ENCODE measurements at places on chromosomes 5 and 9.

GRCh38 chr9:4780651-4781050 lies 12.1 kb upstream of the RCL1 start:
- no peak for DNase-seq

- no peak for DNase-seq
Measured at GRCh38 chr9:109907810-109908458, 127.9 kb downstream of the PALM2AKAP2 start.

GRCh38 chr9:101536938-101537337 lies 3.3 kb downstream of the RNF20 start:
- no peak for DNase-seq

GRCh38 chr5:168654211-168654721 lies 75.1 kb upstream of the PANK3 start:
- DNase-seq = no peak

DNA sequence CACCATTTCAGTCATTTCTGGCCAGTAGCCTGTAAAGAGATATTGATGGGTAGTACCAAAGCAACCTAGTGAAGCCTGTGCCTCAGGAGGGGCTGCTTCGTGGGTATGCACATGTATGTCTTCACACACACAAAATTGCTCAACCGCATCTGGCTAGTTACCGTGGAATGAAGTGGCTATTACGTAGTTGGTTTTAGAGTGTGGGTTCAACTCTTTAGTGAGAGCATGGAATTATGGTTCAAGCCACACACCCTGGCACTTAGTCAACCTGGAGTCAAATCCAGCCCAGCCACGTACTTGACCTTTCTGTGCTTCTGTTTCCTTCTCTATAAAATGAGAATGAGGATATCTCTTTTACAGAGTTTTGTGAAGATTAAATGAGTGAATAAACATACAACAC lies 174.9 kb downstream of the TTC39B start:
- DNase-seq = no peak

- DNase-seq = no peak
Measured at GRCh38 chr5:56814963-56815657, at the start of gene MAP3K1. Gene MAP3K1 (plus strand): TSS chr5:56815549. CDS start chr5:56815574, 25 bp downstream.

GRCh38 chr5:169018925-169019324 lies 282.0 kb downstream of the SLIT3 start:
- DNase-seq = no peak

GRCh38 chr5:14413331-14413750 lies 168.3 kb upstream of the OTULINL start:
- no peak for DNase-seq

DNA sequence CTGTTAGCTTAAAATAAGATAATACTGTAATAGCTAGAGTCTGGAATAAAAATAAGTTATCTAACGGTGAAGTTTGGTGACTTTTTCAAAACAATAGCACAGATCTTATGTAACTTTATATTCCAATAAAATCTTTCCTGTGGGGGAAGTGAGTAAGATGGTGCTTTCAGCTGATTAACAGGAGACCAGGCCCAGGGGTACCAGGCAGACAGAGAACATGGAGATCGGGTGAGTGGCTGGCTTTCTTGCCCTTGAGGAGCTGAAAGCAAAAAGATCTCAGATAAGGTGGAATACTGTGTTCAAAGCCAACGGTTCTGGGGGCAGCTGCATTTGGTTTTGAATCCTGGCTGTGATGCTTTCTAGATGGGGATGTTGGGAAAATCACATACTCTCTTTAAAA lies 61.3 kb downstream of the MAT2B start:
- DNase-seq = no peak

DNA sequence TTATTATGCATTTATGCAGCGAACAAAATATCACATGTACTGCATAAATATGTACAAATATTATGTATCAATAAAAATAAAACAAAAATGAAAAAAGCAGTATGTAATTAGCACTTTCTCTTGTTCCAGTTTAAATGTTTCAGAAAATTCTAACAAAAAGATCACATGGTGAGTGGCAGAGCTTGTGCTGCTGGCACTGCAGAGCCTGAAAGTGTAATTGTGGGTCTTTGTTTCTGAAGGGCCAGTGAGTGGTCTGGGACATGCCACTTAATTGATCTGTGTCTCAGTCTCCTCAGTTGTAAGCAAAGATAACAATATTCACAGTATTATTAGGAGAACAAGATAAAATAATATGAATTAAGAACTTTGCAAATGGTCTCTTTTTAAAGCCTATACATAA lies 39.5 kb upstream of the RAI14 start:
- peak; percentile 46 for DNase-seq

DNA sequence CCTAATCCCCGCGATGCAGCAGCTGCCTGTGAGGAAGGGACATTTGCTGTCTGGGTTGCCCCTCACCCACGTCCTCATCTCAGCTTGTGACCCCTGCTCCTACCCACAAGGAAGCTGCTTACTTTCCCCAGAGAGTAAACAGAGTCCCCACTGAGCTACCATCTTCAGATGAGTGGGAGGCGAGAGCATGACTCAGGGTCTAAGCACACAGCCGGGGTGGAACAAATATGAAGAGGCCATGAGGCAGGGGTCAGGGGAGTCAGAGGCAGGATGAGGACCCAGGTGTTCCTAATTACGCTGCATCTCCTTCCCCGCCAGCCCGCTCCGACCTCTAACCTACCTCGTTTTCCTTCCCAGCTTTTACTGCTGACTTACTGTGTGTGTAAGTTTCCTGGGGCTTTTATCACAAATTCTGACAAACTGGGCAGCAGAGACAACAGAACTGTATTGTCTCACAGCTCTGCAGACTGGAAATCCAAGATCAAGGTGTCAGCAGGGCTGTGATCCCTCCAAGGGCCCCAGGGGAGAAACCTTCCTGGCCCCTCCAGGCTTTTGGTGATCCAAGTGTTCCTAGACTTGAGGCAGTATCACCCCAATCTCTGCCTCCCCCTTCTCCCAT lies 94.0 kb upstream of the DNAH5 start:
- DNase-seq = no peak

- no peak for DNase-seq
Measured at GRCh38 chr9:34520505-34521385, 2.0 kb downstream of the ENHO start.

DNA sequence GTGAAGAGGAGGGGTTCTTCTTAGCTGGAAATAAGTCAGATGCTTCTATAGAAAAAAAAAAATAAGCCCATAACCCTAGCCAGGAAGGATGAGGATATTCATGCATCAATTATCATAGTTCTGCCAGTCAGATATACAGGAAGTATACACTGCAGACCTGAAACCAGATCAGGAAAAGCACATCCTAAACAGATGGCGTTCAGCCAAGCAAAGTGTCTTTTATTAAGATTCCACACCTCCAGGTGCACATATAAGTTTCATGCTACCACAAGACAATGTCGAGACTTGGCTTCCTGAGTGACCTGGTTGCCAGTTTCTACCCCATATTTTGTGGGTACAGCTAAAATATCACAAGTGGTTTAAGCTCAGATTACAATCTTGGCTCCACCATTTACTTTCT lies 108.3 kb downstream of the CETN3 start:
- no peak for DNase-seq

DNA sequence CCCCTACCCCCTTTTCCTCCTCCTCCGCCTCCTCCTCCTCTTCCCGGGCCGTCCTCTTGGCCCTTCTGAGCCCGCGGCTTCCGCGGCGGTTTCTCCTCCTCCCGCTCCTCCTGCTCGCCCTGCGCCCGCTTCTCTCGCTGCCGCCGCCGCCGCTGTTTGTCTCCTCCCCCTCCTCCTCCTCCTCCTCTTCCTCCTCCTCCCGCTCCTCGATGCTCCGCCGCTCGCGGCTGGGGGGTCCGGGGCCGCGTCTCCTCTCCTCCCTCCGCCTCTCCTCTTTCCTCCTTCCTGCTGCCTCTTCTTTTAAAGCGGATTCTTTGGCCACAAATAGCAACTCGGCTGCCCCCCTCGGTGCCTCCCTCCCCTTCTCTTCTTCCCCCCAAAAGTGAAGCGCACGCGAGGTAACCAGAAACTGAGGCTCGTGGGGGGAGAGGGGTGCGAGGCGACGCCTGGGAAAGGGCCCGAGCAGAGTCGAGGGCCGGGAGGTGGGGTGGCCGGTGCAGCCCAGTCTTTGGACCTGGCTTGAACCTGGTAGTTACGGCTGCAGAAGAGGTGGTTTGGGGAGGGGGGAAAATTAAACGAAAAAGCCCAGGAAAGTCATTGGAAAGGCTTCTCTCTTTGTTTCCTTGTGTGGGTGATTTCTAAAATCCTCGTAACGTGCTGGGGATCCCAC lies 1058.5 kb upstream of the DMAC1 start:
- DNase-seq = no peak

DNA sequence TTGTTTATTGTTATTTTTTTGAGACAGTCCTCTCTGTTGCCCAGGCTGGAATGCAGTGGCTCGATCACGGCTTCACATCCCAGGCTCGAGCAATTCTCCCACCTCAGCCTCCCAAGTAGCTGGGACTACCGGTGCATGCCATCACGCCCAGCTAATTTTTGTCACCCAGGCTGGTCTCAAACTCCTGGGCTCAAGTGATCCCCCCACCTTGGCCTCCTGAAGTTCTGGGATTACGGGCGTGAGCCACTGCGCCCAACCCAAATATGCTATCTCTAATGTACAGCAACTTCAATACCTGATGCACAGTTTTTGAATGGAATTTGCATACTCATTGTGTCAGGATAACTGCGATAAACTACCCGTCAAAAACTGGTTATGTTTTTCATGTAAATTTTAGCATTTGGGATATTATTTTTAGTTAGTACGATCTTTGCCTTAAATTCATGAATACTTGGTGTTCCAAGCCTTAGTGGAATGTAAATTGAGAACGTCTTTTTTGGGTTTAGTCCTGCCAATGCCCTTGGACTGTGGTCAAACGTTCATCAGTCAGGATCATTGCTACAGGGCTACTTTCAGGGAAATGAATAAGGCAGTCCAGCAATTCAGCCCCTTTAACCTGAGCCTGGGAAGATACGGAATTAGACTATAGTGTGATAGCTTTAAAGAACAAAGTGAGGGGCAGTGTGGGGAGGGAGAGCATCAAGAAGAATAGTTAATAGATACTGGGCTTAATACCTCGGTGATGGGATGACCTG lies 4.4 kb downstream of the UGCG start:
- DNase-seq = no peak

GRCh38 chr5:16913187-16914107 lies 22.6 kb downstream of the MYO10 start:
- DNase-seq = no peak

- DNase-seq = no peak
Measured at GRCh38 chr5:57784121-57784520, 301.5 kb upstream of the ACTBL2 start.

DNA sequence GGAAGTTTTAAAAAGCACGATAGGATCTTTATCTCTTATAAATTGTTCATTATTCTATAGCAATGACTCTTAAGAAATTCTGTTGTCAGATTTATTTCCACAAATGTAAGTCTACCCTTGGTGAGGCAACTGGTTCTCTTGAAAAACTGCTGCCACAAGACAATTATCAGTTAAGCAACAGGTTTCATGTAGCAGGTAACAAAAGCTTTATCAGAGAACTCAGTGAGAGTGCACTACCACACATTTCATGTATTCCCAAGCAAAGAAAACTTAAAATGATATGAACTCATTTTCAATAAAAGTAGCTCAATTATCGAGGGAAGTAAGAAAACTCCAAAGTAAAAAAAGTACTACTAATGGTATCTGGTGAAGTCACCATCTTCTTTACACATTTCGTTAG lies 9.4 kb downstream of the NR6A1 start:
- no peak for DNase-seq

DNA sequence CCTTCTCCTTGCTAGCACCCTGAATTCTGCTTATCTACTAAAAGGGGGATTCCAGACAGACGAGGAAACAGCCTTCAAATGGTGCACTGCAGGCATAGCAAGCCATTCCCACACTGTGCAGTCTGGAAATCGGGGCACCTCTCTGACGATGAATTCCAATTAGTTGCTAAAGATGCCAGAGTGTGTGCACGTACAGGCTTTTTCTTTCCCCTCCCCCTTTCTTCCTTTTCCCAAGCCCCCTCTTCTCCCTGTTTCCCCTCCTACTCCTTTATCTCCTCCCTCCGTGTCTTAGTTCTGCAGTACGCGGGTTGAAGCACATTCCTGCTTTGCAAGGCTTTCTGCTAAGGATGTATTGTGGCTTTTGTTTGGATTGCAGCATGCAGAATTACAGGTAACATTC lies at the start of gene GPR21:
Gene GPR21, plus strand, starts transcription at position 316 of the 400 bp plus-strand sequence. CDS start 900 bp downstream, outside the sequence.
- no peak for DNase-seq

DNA sequence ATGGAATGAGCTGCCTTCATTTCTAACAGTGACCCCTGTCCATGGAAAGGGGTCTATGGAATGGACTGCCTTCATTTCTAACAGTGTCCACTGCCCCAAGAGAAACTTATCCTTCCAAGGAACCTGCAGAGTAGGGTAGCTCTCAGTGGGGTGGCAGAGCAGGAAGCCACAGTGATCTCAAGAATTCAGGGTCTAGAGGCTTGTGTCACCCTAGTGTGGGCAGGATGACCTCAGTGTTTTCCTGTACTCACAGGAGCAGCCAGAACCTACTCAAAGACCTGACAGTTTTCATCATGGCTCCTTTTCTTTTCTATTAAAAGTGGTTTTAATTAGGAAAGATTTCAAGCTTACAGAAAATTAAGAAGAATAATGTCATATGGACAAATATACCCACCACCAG lies 27.5 kb downstream of the SEC61B start:
- no peak for DNase-seq

- DNase-seq = no peak
Measured at GRCh38 chr9:30732060-30732459, 1652.4 kb upstream of the ACO1 start.

DNA sequence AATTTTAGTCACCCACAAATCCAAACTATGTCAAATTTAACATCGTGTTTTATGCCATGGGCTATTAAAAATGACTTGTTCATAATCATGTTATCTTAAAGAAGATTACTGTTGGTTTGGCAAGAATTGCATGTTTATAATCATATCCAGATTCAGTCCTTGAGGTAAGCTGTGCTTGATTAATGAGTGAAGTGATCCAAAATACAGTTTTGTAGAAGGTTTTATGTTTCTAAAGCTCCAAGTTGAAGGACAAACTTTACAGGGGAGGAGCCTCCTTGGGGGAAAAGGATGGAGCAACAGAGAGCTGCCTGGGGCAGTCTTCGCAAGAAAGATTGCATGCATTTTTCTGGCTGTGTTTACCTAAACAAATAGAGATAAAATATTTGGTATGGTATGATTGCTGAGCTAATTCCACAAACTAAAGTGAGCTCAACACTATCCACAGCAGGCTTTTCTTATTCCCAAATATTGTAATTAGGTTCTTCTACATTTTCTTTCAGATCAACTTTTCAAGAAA lies 189.5 kb upstream of the TYRP1 start:
- DNase-seq = no peak

- DNase-seq = no peak
Measured at GRCh38 chr9:24912767-24913166, 367.1 kb upstream of the IZUMO3 start.

DNA sequence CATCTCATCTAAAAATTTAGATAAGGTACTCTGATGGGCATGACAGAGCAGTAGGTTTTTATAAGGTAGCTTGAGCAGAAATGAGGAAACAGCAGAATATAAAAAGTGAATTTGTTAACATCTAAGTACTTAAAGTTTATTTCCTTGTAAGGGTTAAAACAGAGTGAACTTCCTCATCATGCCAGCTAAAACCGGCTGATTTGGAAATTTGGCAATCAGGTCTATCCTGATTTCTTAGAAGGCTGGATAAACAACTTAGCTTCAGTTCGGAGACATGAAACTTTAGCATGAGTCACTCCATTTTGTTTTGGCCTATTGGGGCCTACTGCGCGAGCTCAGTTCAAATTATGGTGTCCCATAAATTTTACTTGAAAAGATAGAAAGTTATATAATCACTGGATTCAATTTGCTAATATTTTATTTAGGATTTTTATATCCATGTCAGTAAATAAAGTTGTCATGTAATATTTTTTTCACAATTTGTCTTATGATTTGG lies 241.6 kb upstream of the RORB start:
- DNase-seq = no peak

Measured in NCI-H1417 treated with DMSO at 0.1 percent for 48 hours (cell line).